Omental fat pad (tissue), 4 donors: ENCODE measurements at places on chromosomes 6 and 20.

- no peak for DNase-seq
Measured at GRCh38 chr6:5672581-5673011, 334.1 kb downstream of the NRN1 start.

DNA sequence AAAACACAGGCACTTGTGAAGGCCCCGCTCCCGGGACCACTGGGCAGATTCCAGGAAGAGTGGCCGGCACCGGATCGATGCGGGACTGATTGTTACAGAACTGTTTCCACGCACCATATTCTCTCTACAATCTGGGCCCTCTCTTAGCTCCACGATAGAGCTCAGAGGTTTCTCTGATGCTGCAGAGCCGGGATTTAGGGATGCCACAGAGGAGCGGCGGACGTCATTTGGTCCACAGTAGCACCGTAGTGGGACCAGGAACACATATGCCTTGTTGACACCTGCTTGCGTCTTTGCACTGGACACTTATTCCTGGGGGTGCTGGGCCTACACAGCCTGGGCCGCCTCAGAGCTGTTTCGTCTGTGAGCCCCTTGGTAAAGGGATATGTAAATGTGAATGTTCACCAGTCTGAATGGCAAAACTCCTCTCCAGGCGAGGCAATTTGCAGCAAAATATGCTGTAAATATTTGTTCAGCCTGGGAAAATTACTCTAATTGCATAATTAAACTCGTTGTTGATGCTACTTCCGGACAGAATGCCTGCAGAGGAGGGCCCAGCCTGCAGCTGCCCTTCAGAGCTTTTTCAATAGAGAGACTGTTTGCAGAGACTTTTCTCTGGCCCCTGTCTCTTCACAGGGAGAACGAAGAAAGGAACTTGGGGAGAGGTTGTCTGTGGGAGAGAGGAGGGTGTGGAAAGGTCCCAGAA, 9.4 kb downstream of the PCK1 start:
- no peak for DNase-seq

DNA sequence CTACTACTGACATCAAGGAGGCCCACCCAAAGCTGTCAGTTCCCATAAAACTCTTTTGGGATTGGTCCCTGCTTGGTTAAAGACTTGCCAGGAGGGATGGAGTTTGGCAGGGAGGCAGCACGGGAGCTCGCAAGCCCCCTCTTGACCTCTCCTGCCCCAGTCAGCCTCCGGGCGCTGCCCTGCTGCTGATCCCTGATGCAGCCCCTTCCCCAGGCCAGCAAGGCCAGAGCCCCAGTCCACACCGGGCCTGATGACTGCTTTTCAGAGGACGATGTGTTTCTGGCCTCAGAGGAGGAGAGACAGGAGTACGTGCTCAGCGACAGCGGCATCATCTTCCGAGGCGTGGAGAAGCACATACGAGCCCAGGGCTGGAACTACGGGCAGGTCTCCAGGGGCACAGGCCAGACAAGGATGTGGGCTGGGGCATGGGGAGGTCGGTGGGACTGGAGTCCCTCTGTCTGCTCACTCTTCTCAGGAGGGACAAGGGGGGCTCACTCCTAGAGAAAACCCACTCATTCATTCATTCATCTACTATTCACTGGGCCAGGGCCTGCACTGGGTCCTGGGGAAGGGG, 15.6 kb downstream of the TGM6 start:
- no peak for DNase-seq

DNA sequence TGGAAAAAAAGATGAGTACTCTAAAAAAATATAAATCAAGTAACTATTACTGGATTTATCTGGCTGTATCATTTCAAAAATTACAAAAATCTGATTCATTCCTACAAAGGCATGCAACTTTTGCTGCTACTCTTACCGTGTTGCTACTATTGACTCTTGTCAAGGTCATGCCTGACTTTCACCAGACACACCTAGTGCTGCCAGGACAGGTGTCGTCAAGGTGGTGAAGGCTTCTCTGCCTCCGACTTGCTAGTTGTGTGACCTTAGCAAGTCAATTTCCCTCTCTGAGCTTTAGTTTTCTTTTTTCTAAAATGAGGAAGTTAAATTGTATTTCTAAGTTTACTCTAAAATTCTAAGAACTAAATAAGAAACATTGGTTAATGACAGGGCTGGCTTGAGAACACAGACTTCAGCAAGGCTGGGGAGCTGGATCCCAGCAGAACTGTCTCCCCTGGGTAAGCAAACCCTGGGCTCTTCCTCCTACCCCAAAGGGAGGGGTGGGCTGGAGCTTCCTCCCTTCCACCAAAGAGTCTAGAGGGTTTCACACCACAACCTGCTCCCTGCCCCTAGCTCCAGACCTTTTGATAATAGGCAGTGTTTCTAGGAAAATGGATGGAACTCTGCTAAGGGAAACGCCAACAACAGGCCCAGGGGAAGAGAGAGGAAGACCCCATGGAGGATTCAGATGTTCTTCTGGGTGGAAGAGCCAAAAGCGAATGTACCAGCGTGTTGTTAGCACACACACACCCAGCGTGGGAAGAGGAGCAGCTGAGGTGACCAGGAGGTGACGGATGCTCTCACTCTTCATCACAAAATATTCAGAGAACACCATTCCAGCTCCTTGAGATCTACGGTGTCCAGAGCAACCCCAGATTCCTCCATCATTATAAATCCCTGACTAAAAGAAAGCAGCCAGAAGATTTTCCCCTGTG, 47.9 kb upstream of the CITED2 start:
- no peak for DNase-seq
